ENCODE measurements at places on chromosomes 7 and 10.

DNA sequence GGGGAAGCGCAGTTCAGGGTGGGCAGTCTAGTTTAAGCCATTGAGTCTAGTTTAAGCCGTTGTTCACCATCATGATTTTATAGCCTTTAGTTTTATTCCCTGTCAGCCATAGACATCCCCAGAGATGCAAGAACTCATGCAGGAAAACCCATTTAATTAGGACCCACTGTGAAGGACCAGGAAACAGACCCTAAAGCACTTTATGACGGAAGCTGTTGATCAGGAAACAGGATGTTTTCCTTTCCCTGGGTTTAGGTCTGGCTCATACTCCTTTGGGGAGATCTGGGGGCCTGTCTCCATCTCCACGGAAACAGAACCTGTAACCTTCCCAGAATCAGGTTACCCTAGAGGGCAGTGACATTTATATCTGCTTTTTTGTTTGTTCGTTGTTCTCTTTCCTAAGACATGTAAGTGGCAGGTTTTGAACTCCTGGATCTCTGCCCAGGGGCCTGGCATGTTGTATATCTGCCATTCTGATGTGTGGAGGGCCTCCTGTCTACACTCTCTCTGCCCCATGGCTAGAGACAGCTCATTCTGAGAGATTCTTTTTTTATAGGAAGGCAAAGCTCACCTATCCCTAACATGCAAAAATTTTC is 657.2 kb upstream of the GALNT17 start:
- DNase-seq = no peak

DNA sequence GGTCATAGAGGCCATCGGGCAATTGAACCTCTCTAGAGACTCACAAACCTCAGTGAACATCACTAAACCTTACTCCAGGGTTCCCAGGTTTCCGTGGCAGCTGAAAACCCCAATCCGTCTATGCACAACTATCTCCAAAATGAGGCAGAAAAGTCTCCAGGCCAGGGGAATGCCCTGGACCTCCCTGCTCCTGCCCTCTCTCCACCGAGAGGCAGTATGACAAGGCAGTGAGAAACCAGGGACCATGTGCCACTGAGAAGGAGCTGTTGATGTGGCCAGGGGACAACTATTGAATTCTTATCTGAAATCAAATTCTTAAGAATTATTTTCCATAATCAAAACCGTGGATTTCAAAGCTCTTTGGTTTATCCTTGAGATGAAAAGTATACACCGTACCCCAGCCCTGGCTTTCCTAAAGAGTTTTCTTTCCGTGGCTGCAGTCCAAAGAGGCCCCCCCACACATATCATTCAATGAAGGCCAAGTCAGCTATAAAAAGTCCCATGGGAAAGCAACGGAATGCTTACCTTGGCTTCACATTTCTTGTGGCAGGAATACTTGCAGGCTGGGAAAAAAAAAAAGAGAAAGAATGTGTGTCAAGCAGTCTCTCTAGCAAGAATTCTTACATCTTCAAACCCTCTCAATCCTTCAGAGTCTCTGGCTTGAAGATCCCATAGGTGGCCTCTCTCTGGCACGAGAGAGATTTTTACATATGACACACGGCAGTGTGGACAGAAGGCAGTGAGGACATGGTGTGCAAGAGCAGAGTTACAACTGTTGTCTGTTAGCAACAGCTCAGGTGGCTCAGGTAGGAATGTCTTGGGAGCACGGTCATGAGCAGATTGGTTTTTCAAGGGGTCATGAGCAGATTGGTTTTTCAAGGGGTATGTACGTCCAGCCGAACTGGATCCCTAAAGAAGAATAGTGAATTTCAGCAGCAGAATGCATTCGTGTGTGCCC is 75.2 kb downstream of the TNS3 start:
- DNase-seq = peak; percentile 93

GRCh38 chr10:80465839-80466590 is 11.9 kb downstream of the TSPAN14 start:
- no peak for DNase-seq

DNA sequence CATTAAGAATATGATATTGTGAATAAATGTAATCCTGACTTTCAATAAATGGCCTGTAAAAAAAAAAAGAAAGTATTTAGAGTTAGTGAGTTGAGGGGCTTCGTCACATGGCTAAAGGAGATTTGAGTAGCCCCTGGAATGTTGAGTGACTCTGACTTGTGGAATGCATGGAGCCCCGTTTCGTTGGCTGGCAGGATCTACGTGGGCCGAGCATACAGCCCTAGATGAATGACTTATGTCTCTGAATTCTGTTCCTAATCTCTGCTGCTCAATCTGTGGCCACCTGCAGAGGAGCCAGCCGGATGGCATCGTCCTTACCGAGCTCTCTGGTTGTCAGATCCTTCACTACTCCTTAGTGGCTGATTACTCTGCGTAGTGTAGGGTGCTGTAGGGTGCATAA is 155.7 kb downstream of the MGMT start:
- peak; percentile 70 for DNase-seq

- no peak for DNase-seq
Observed at GRCh38 chr10:52665821-52666220, 106.8 kb downstream of the MBL2 start.

DNA sequence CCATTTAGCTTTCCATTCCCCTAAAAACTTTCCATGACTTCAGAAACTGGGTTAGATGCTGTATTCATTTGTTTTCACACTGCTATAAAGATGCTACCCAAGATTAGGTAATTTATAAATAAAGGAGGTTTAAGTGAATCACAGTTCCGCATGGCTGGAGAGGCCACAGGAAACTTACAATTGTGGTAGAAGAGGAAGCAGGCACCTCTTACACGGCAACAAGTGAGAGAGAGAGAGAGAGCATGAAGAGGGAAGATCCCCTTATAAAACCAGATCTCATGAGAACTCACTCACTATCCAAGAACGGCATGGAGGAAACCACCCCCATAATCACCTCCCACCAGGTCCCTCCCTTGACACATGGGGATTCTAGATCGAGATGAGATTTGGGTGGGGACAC is 336.8 kb downstream of the TFEC start:
- DNase-seq = no peak

DNA sequence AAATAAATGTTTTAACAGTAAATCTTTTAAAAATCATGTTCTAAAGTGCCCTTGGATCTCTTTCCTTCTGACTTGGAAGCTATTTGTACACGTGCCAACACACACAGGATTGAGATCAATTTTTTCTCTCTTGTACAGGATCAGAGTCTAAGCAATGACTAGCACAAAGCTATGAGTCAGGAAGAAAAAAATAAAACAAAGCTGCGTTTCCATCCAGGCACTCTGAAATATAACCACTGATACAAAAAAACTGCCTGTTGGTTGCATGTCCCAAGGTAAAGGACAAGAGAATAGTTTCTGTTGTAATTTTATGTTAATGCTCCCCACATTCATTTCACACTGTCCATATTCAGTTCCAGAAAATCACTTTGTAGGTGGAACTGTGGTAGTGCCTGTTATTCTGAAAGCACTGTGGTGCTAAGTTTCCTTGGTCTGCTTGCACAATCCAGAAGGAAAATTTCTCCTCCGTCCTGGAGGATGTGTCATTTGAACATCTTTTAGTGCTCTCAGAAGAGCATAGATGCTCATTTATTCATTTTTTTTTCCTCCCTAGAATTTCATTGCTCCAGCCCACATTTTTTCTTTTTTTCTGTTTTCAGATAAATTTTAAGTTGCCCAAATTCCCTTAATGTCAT is 113.4 kb downstream of the PLXDC2 start:
- DNase-seq = peak; percentile 74

DNA sequence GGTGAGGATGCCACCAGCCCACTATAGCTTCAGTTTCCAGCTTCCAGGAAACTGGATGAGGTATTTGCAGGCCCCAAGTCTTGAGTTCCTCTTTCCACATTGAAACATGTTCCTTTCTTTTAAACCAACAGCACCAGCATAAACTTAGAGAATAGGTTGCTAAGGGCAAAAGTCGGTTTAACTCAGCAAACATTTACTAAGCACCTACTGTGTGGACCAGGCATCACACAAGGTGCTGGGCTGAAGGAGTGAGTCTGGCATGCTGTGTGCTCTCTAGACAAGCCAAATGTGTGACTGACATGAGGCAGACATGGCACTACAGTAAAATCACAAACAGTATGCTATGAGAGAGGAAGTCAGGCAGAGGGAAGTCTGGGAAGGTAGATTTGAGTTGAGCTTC is 11.0 kb upstream of the RASSF4 start:
- DNase-seq = no peak

DNA sequence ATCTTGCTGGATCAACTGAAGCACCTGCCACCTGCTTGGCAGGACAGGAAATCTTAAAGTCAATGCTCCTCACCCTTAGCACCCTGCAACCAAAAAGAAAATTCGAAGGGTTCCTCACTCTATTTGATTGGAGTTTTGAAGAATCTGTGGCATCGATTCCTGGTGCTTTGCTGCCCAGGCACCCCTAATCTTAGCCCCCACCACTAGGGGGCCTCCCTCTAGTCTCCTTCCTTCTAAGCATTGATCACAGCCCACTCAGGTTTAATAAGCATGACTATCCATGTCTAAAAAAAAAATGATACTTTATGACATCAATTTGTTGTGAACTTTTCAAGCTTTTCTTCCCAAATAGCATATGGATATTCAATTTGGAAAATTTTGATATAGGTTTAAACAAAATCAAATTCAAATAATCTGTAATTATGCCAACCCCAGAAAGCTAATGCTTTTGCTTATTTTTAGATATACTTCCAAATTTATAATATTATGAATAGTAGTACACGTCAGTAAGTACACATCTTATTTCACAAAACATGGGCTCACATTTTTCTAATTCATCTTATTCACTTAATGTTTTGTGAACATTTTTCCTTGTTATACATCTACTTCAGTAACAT is 45.3 kb downstream of the NRG3 start:
- DNase-seq = no peak

GRCh38 chr7:80581486-80582260 is 56.8 kb upstream of the CD36 start:
- DNase-seq = no peak

GRCh38 chr7:70484255-70484654 is 647.7 kb upstream of the GALNT17 start:
- peak; percentile 23 for DNase-seq

GRCh38 chr7:5296015-5296610 is 13.4 kb downstream of the SLC29A4 start:
- no peak for DNase-seq

DNA sequence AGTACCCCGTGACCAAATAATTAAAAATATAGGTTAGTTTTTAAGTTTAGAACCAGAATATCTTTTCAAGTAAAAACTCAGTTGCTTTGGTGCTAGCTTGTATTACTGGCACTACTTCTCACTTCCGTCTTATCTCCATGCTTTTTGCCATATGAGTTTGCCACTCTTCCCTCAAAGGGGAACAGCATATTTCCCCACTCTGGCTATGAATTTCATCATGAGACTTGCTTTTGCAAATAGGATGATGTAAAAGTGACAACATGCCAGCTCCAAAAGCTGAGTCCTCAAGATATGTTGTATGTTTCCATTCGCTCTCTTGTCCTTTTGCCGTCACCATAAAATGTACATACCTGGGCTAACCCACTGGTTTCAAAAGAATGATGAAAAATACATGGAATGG is 178.1 kb upstream of the SEMA3A start:
- DNase-seq = no peak

DNA sequence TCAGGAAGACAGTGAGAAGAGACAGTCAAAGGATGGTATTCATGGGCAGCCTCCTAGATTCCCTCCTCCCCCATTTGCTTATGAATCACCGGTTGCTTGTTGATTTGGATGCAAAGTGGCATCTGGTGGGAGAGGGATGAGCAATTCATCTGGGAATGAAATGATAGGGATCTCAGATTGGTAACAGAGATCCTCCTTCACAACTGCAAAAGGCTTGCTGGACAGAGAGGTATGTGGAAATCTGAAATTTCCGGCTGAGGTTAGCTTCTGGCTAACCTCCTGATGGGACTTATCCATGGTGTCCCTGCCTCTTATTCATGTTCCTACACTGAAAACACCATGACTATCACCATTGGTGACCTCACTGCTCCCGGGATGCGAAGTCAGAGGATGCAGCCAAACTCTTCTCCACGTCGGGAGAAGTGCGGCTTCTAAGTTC is 48.4 kb upstream of the PODXL start:
- DNase-seq = no peak
